Karpas-422 (cell line): ENCODE measurements at places on chromosomes 4 and X.

GRCh38 chr4:180790471-180790870, 1452.7 kb upstream of the TENM3 start:
- no peaks in the 10 kb centered on the region for H3K36me3 ChIP-seq
- H3K27me3 ChIP-seq = no peaks in the 10 kb centered on the region
- H3K4me1 ChIP-seq = no peaks in the 10 kb centered on the region

GRCh38 chrX:39854772-39855747, 242.7 kb downstream of the BCOR start:
- H3K36me3 ChIP-seq = no peaks in the 10 kb centered on the region
- H3K4me1 ChIP-seq = peaks cover 8% of the 10 kb centered on the region
- H3K27ac ChIP-seq = no peak overlapping the region
- DNase-seq = no peak
- H3K4me3 ChIP-seq = no peak overlapping the region

- no peak for DNase-seq
- H3K4me3 ChIP-seq = no peak overlapping the region
- no peaks in the 10 kb centered on the region for H3K36me3 ChIP-seq
- H3K27me3 ChIP-seq = no peaks in the 10 kb centered on the region
- H3K4me1 ChIP-seq = no peaks in the 10 kb centered on the region
- H3K27ac ChIP-seq = no peak overlapping the region
Measured at GRCh38 chr4:176970853-176971252, 178.1 kb upstream of the VEGFC start.

DNA sequence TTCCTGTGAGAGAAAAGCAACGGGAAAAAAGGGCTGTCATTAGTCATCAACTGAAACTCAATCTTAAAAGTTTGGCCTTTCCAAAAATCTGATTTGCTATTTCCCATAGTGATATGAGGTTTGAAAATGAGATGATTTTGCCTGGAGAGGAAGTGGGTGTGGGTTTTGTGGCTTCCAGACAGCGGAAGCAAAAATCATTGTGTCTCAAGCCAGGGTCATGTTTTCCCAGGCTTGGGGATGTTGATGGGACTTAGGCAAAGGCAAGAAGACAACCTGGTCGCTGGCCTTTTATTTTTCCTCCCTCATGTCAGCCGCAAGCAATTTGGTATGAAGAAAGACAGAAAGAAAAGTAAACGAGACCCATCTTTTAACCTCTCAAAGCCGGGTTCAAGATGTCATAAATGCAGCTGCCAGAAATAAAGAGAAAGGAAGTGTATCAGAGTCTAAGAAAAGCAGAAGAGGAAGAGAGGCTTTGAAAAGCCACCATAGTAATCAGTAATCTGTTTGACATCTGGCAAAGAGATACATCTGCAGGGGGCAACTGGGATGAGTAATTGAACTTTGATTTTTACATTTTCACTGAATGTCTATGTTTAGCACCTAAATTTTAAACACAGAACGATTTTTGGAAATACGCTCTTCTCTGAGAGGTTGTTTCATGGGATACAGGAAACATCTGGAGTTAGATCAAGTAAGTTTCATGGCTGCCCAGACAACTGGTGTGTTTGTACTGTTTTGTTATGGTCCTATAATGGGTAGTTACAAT, 521.6 kb upstream of the SLIT2 start:
- H3K4me3 ChIP-seq = no peak overlapping the region
- H3K27ac ChIP-seq = no peak overlapping the region
- no peaks in the 10 kb centered on the region for H3K27me3 ChIP-seq
- H3K36me3 ChIP-seq = no peaks in the 10 kb centered on the region

GRCh38 chr4:27089186-27089585, 228.5 kb downstream of the STIM2 start:
- DNase-seq = no peak
- 0 out of 2 replicates have a peak, but pooled peaks cover 3% of the 10 kb centered on the region for H3K4me1 ChIP-seq
- H3K4me3 ChIP-seq = no peak overlapping the region
- H3K27me3 ChIP-seq = no peaks in the 10 kb centered on the region
- H3K27ac ChIP-seq = no peak overlapping the region

DNA sequence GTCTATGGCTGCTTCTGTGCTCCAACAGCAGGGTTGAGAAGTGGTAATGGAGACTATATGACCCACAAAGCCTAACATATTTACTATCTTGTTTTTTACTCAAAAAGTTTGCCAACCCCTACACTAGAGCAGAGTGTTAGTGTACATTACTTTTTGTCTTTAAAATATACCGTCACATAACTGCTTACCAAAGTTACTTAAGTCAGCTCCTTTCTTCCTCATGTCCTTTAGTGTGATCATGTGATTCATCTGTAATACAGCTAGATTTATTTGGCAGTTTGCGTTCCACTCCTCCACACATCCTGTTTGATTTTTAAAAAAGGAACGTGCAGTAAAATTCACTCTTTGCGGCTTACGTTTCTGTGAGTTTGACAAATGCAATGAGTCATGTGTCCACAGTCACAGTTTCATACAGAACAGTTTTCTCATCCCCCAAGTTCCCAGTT, 162.4 kb upstream of the GPRIN3 start:
- H3K4me3 ChIP-seq = no peak overlapping the region
- no peaks in the 10 kb centered on the region for H3K36me3 ChIP-seq
- no peaks in the 10 kb centered on the region for H3K4me1 ChIP-seq
- H3K27ac ChIP-seq = no peak overlapping the region
- no peaks in the 10 kb centered on the region for H3K27me3 ChIP-seq

GRCh38 chr4:78601013-78601412, 49.4 kb downstream of the ANXA3 start:
- no peak overlapping the region for H3K4me3 ChIP-seq
- no peaks in the 10 kb centered on the region for H3K4me1 ChIP-seq
- no peak overlapping the region for H3K27ac ChIP-seq
- no peaks in the 10 kb centered on the region for H3K27me3 ChIP-seq

DNA sequence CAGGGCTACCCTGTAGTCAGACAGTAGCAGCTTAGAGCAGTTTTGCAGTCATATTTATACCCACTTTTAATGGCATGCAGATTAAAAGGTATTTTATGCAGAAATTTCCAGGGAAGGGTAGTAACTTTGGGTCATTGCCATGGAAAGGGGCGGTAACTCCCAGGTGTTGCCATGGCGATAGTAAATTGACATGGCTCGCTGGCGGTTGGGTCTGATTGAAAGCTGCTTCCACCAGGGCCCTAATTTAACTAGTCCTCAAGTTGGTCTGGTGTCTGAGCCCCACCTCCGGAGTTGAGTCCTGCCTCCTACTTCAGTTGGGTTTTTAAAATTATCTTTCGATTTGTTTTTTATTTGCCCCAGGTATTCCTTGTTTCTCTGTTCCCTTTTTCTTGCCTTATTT, 70.1 kb downstream of the NAA11 start:
- H3K27ac ChIP-seq = no peak overlapping the region
- H3K4me3 ChIP-seq = no peak overlapping the region
- no peaks in the 10 kb centered on the region for H3K4me1 ChIP-seq
- DNase-seq = no peak
- no peaks in the 10 kb centered on the region for H3K36me3 ChIP-seq
